Stimulated activated CD4-positive, alpha-beta T cell treated with anti-CD3 and anti-CD28 coated beads, Interleukin-15, amount 100 ng/mL, for 1 hour (primary cell): ENCODE measurements at places on chromosomes 4 and X.

- no peak for DNase-seq
Measured at GRCh38 chr4:45063696-45064095, 337.3 kb upstream of the GNPDA2 start.

DNA sequence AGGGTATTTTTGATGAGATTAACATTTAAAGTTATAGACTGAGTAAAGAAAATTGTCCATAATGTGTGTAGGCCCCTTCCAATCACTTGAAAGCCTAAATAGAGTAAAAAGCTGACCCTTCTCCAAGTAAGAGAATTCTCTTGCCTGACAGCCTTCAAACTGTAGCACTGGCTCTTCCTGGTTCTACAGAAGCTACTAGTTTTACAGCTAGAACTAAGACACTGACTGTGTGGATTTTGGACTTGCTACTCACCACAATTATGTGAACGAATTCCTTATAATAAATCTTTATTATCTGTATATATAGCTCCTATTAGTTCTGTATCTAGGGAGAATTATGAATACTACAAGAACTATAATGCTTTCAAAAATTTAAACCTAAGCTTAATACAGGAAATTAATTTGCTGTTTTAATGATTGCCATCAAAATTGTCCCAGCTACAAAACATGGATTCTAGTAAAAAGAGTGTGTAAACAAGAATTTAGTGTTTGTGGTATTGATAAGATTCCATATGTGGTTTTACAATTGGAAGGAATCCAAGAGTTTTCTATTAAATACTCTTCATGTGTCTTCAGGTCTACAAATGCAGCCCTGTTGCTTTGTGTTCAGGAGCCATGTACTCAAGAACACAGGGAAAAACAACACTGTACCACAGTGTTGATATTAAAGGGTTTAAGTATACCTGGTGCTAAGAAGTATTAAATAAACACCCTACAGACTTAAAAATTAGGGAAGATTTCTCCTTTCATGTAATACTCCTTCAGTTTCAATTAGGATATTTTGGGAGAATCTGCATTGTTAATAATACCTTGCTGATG lies 366.5 kb downstream of the CXXC4 start:
- no peak for DNase-seq

DNA sequence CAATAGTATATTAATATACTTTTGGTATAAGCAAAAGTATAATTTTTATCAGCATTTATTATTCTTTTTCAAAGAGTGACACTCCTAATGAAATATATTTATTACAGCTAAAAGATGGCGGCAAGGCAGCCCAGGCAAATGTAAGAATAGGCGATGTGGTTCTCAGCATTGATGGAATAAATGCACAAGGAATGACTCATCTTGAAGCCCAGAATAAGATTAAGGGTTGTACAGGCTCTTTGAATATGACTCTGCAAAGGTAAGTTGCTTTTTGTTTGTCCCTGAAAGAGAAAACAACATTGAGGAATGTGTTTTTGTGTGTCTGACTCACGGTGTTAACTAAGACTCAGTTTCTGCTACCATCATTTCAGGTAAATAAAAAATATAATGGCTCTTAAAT lies 71.9 kb downstream of the PDLIM5 start:
- no peak for DNase-seq

DNA sequence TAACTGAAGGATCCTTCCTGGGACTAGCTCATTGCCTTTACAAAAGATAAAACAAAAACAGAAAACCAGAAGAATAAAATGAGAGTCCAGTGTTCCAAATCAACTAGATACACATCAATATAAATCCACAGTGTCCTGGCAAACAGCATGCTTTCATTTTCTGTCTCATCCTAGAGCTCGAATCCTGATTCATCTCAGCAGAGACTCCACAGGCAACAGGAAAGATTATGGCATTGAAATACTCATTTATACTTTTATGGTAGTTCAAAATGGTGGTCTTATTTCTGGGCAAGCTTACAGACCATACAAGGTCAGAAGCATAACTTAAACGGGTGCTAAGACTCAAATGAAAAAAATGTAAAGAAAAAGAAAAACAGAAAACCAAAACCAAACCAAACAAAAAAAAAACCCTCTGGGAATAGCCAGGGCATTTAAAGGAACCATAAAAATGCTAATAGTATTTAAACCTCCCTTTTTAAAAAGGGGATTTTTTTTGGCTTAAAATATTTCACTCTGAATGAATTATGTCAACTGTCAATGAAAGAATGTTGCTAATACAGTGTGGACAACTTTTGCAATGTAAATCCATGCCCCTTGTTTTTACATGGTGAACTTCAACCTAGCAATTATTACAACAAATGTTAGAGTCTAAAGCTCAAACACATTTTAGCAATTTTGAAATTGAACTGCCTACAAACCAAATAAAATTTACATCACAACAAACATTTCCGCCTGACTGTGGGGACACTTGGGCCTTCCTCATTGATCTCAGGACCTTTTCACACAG lies 57.9 kb downstream of the GPR101 start:
- DNase-seq = no peak

GRCh38 chr4:3239998-3240920 lies 8.7 kb upstream of the MSANTD1 start:
- DNase-seq = no peak

GRCh38 chr4:73979407-73979957 lies 2.3 kb downstream of the PF4 start:
- no peak for DNase-seq

- no peak for DNase-seq
Measured at GRCh38 chr4:81506731-81507130, 35.0 kb upstream of the RASGEF1B start.

DNA sequence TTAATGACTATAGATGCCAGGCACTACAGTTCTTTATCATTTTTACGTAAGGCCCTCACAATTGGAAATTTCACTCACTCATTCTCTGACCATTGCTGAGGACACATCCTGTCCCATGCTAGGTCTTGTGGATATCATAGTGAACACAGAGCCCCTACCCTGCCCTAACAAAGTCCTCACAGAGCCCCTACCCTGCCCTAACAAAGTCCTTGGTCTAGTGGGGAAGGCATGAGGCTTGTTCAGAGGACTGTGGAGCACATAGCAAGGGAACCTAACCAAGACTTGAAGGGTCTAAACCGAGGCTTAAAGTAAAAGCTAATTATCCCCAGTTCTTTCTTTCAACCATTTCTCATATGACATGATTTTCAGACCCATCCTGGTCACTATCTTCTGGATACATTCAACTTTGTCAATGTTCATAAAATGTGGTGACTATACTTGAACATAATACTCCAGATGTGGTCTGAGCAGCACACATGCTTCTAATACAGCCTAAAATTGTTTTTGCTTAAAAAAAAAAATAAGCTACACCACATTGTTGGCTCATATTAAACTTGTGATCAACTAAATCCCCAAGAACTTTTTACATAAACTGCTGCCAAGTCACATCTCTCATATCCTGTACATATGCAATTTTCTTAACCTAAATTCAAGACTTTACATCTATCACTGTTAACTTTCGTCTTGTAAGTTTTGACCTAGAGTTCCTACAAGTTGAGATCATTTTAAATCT lies 77.0 kb downstream of the GPC3 start:
- no peak for DNase-seq

DNA sequence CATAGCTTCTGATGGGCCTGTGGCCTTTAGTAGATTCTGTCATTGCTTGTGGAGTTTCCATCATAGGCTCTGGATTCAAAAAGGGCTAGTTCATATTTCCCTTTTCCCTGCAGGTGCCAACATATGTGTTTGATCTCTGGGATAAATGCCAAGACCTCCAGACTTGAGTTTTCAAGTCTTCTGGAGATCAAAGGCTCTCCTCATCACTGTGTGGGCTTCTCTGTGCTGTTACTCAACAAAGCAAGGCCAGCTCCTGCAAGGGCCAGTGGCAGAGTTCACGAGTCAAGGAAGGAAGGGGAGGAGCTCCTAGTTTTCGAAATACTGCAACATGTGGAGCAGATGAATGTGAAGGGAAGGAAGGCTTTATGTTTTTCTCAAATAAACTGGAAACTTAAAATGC lies 62.7 kb upstream of the SCML1 start:
- no peak for DNase-seq

DNA sequence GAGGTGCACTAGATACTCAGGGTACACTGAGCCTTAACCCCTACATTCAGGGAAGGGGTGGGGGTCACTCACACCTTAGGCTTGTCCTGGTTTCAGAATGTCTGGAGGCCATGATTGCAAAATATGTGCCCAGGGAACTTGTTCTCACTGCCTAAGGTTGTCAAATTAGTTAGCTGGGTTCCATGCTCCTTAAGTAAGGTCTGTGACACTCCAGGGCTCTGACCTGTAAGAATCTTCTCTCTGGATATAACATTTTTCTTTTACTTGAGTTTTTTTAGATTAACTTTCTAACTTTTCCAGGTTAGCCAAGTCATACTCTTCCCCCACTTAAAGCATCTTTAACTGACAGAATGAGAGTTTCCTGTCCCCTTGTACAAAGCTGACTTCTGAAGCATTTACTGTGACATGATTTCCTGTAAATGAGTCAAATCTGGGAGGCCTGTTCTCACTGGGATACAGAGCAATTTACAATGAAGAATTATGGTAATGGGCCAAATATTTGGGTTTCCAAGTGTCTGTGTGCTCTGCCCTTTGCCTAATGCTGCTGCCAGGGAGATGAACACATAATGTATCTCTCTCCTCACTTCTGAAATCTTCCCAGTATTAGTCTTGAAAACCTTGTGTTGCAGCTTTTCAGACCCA lies 101.7 kb downstream of the GATB start:
- DNase-seq = no peak

- DNase-seq = no peak
Measured at GRCh38 chr4:139241086-139241783, 38.8 kb downstream of the MGARP start.

DNA sequence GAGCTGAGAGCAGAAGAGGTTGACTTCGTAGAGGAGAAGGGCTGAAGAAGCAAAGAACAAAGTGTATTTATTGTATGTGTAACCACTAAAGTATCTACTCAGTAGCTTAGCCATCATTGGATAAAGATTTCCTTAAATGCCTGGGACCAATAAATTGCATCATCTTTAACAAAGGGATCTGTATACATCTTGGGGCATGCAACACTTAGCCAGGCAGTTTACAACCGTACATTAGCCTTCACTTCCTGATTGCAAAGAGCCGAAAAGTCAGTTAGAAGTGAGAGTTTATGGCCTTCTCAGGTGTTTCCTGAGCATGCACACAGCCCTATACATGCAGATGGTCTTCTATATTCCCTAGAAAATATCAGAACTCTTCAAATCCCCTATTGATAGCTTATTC lies 68.0 kb upstream of the MAGED1 start:
- DNase-seq = no peak
